ENCODE measurements at places on chromosomes 7 and 10.
A peak's percentile ranks its signal among the peaks of the same experiment; 100 is the strongest.

GRCh38 chr7:114392686-114393085 lies 21.9 kb upstream of the FOXP2 start:
- H3K4me1 ChIP-seq, result no peaks in the 10 kb centered on the region
- H3K27ac ChIP-seq, result no peak overlapping the region
- no peaks in the 10 kb centered on the region for H3K27me3 ChIP-seq
- no peaks in the 10 kb centered on the region for H3K36me3 ChIP-seq

DNA sequence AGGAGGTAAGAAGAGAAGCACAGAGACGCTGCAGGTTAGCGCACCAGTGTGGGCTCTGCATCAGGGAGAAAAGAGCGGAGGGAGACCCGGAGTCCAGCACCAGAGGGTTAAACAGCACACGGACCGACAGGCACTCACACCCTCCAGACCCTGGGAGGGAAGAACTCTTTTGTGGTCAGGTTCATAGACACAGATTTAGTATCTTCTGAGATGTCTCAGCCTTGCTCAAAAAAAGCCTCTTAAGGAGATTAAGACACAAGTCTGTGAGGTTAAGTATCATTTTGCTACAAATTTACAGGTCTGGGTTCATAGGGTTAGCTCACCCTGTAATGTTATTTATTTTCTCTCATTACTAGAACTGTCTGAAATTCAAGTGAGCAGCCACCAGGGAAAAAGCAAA lies 16.8 kb upstream of the NDST2 start:
- no peaks in the 10 kb centered on the region for H3K27me3 ChIP-seq
- peaks cover 24% of the 10 kb centered on the region for H3K36me3 ChIP-seq
- DNase-seq, result no peak
- H3K4me1 ChIP-seq, result no peaks in the 10 kb centered on the region
- H3K4me3 ChIP-seq, result no peak overlapping the region
- no peak overlapping the region for H3K27ac ChIP-seq

GRCh38 chr10:108819302-108819701 lies 1104.0 kb downstream of the XPNPEP1 start:
- DNase-seq, result no peak
- H3K4me3 ChIP-seq, result no peak overlapping the region
- H3K36me3 ChIP-seq, result no peaks in the 10 kb centered on the region

DNA sequence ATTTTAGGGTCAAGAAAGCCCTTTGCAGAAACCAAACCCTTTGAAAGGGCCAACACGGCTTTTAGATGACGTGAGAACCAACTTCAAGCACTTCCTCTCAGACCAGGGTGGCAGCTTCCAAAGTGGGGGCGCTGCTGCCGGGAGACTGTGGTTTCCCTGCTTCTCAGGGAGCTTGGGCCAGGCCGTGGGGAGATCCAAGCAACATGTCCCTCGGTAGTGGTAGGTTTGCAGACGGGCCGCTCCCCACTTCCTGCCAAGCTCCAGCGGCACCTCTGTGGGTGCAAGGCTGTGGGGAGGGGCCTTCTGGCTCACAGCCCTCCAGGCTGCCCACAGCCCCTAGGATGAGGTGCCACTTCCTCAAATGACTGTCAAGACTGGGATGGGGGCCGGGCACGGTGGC lies 132.4 kb downstream of the FAM53B start:
- DNase-seq, result peak; percentile 64
- peaks cover 35% of the 10 kb centered on the region for H3K4me1 ChIP-seq
- peak overlapping the region; percentile 89 for H3K27ac ChIP-seq

GRCh38 chr10:97525086-97525485 lies 26.4 kb downstream of the UBTD1 start:
- no peak for DNase-seq
- peaks cover 3% of the 10 kb centered on the region for H3K27me3 ChIP-seq
- no peak overlapping the region for H3K27ac ChIP-seq
- no peak overlapping the region for H3K4me3 ChIP-seq
- no peaks in the 10 kb centered on the region for H3K4me1 ChIP-seq

DNA sequence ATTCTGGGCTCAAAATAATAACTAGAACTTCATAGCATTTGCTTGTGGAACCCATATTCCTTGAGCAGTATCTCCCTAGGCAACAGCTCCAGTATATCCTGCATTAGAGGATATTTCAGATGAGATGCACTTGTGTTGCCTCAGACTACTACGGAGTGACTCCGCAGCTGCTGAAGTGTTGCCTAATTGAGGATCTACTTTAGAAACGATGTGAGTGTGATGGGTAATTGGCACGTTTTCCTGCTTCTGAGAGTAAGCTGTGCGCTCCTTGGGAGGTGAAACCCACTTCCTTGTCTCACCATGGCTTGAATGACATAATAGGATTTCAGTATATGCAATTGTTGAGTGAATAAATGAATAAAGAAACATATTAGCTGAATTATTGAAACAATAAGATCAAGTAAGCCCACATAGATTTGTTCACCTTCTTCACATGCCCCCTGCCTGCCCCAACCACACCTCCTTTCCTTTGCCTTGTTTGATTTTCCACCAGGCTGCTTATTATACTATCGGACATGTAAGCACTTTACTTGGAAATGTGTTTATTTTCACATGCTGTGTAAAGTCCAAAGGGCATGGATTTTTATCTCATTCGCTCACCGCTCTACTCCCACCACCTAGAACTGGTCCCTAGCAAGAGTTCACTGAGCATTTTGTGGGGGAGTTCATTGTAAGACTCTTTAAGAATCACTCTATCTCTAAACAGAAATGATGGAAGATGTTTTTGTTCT lies 303.8 kb downstream of the KCNMA1 start:
- H3K4me3 ChIP-seq, result no peak overlapping the region
- H3K27ac ChIP-seq, result no peak overlapping the region
- H3K36me3 ChIP-seq, result no peaks in the 10 kb centered on the region
- no peak for DNase-seq
- no peaks in the 10 kb centered on the region for H3K4me1 ChIP-seq

- H3K36me3 ChIP-seq, result no peaks in the 10 kb centered on the region
- no peak overlapping the region for H3K27ac ChIP-seq
- no peak overlapping the region for H3K4me3 ChIP-seq
- no peaks in the 10 kb centered on the region for H3K4me1 ChIP-seq
- H3K27me3 ChIP-seq, result no peaks in the 10 kb centered on the region
- no peak for DNase-seq
Observed at GRCh38 chr7:125847692-125848091, 918.1 kb upstream of the POT1 start.

- DNase-seq, result no peak
- no peaks in the 10 kb centered on the region for H3K4me1 ChIP-seq
- H3K4me3 ChIP-seq, result no peak overlapping the region
- H3K27ac ChIP-seq, result no peak overlapping the region
- H3K36me3 ChIP-seq, result no peaks in the 10 kb centered on the region
Observed at GRCh38 chr10:24344279-24344678, 135.3 kb downstream of the KIAA1217 start.

GRCh38 chr10:14397066-14397465 lies 66.3 kb upstream of the FRMD4A start:
- no peak overlapping the region for H3K27ac ChIP-seq
- DNase-seq, result no peak
- peaks cover 3% of the 10 kb centered on the region for H3K36me3 ChIP-seq
- no peaks in the 10 kb centered on the region for H3K4me1 ChIP-seq

DNA sequence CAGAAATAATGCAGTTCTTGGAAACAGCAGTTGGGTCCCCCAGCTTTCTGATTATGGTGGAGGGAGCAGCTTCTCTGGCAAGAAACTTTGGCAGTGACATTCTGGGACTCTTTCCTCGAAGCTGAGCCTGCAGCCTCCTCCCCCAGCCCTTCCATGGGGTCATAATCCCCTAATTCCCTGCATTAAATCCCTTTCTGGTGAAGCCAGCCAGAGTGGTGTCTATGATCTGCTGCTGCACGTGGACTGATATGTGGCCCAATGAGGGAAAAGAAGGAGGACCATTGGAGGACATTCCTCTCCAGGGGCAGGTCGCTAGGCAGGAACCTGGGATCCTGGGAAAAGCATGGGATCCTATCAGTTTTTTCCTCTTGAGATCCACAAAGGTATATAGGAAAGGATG lies 470.5 kb downstream of the RPS24 start:
- H3K27ac ChIP-seq, result no peak overlapping the region
- H3K36me3 ChIP-seq, result no peaks in the 10 kb centered on the region
- no peaks in the 10 kb centered on the region for H3K4me1 ChIP-seq
- no peak for DNase-seq

DNA sequence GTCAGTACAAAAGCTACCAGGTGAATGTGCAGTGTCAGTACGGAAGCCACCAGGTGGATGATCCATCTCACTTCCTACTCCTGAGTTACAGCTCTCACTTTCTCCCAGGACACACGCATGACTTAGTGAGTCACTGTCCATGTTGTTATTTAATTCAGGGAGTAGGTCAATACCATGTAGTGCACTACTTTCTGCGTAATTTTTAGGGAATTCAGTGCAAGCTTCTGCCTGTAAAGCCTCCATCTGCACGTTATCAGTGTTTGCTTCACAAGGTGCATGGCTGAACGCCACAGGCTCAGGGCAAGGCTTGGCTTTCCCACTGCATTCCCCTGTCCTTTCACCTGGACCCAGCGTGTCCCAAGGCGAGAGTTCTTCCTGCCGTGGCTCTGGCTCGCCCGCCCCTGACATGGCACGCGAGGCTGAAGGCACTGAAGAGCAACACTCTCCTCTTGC lies 59.5 kb downstream of the LARP4B start:
- no peak overlapping the region for H3K4me3 ChIP-seq
- no peak overlapping the region for H3K27ac ChIP-seq
- peaks cover 14% of the 10 kb centered on the region for H3K36me3 ChIP-seq

DNA sequence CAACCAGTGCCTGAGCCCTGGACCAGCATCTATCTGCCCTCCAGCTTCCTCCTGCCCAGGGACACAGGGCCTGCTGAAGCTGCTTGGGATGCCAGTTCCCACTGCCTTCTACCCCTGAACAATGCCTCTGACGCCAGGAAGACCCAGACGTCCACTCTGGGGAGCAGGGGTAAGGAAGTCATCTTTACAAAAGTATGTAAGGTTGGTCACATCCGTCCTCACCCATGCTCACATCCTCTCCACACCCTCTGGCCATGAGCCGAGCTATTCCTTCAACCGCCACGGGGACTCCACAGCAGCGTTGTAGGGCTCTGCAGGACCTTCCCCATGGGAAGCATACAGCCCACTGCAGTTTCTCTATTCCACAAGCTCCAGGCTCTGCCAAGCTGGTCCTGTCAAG lies 58.5 kb downstream of the CLRN3 start:
- no peak overlapping the region for H3K27ac ChIP-seq
- no peaks in the 10 kb centered on the region for H3K4me1 ChIP-seq
- no peak overlapping the region for H3K4me3 ChIP-seq
- DNase-seq, result no peak
- H3K36me3 ChIP-seq, result no peaks in the 10 kb centered on the region
- peaks cover 2% of the 10 kb centered on the region for H3K27me3 ChIP-seq

All from activated CD4-positive, alpha-beta T cell treated with anti-CD3 and anti-CD28 coated beads, Interleukin-2, amount 10 ng/mL, durations not matched to agents 7 days and 5 days (primary cell).